ENCODE measurements at places on chromosomes 5 and 9.

DNA sequence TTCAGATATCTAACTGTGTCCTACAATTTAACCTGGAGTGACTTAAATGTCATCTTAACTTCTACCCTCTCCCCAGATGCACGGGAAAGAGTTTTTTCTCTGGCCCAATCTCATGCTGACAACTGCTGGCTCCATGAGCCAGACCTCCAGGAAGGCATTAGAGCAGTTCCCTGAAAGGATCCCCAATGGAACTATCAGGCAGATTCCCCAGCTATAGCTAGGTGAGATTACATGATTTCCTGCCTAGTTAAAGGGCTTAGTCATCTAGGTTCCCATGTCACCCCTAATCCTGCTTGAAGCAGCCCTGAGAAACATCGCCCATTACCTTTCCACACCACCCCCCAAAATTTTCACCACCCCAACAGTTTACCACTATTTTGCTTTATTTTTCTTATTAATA is 373.5 kb upstream of the TRPC7 start:
- DNase-seq, result no peak

GRCh38 chr9:108290839-108291585 is 564.8 kb downstream of the ACTL7B start:
- no peak for DNase-seq

DNA sequence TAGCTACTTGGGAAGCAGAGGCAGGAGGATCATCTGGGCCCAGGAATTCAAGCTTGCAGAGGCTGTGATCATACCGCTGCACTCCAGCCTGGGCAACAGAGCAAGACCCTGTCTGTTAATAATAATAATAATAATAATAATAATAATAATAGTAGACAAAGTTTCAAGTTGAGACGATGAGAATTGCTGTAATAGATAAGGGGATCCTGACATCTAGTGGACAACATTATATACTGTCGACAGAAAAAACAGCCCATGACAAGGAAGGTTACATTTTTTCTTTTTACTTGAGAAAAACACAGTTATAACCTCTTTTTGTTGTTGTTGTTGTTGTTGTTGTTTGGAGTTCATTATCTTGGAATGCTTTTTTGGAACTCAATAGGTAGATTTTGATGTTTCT is 35.3 kb downstream of the NDFIP1 start:
- DNase-seq, result peak; percentile 68

DNA sequence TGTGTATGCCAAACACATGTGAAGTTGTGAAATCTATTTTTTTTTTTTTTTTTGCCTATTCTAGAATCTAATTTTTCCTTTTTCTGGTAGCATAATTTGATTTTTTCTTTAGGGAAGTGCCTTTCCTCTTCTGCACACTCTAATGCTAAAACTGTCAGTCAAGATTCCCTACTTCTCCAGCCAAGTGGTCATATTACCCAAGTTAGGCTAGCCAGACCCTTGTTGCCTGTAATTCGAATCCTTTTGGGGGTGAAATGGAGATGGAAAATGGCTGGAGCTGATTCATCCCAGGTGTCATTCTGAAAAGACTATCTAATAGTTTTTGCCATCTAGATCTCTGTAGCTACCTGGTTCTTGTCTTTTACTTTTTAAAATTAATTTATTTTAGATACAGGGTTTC is 24.8 kb upstream of the UBAP1 start:
- no peak for DNase-seq

DNA sequence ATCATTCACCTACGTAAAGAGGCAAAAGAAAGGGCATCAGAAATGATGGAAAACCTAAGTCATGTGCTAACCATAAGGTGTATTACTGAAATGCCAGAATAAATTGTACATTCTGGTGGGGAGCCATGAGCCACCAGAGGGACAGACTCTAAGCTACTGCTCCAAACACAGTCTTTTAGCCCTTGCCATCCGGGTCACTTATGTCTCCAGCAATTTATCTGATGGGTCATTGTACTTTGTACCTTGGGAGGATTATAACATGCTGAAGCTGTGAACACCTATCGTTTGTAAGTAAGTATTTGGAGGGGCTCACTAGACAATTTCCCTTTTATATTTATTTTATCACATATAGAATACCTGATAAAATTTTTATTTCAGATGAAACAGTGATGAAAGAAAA is 495.1 kb downstream of the KIF4B start:
- DNase-seq, result no peak

DNA sequence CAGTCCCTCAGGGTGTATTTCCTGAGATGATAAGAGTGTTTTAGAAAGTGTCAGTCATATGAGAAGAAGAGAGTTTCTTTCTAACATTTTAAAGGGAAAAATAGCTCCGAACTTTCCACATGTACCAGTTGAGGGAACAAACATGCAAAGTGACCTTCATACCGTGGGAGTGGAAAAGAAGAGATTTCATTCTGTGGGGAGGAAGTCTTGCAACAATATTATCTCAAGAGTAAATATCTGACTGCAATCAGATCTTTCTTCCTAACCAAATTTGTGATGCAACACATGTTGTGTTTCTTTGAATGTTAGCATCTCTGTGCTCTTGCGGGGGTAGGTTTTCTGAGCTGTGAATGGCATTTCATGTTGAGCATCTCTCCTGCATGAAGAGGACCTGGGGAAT is 30.6 kb downstream of the ANKRD55 start:
- DNase-seq, result peak; percentile 75

DNA sequence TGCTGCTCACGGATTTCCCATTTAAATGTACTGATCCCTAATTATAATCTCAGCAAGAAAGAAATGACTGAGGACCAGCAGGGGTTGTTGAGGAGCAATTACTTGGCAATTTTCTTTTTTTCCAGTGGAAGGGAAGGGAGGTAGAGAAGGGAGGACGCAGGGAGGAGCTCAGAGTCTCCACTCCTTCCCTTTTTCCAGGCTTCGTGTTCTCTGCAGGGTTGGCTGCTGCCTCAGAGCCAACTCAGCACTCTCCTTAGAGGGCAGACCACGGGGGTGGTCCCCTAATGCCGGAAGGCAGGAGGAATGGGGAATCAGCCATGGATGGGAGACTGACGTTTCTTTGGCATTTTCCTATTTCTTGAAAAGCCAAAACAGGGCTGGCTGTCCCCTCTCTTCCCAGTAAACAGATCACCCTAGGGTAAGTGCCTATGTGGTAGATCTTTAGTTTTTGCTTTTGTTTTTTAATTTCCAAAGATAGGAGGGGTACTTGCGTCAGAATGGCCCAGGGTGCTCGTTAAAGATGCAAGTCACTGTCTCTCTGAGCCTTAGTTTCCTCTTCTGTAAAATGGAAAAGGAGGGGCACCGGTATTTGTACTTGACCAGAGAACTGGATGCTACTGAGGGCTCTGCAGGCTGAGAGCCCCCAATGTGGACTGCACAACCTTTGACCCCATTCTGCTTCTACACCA is 39.6 kb upstream of the LCP2 start:
- no peak for DNase-seq

DNA sequence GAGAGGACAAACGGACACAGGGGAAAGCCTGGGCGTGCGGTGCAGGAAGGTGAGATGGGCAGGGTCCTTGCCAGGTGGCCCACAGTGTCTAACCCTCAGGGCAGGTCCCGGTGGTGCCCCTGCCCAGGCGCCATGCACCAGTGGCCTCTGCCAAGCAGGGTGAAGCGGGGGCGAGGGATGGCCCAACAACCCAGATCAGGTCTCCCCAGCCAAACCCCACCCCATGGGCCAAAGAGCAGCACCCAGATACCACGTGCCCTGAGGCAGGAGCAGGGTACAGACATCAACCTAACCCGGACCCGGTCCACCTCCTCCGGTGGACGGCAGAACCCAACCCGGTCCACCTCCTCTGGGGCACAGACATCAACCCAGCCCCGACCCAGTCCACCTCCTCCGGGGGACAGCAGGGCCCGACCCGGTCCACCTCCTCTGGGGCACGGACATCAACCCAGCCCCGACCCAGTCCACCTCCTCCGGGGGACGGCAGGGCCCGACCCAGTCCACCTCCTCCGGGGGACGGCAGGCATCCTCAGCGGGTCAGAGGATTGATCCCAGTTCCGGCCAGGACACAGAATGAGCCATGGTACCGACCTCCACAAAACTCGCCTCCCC is 12.8 kb downstream of the SLC12A7 start:
- DNase-seq, result no peak

DNA sequence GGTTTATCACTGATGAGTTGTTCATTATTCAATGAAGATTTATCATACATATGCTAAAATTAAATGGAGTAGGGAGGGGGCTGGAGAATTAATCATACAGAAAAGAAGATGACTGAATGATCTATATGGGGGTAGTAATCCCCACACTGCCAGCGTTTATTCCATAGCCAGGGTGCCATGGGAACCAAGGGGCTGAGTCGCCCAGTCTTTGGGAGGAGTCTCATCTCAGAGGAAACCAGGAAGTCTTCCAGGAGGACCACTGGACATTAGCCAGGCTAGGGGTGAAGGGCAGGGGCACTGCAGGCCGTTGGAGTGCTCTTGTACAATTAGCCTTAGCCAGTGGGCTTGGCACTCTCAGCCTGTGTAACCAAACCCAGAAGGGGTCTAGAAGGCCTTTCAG is 226.5 kb downstream of the ARL15 start:
- no peak for DNase-seq

DNA sequence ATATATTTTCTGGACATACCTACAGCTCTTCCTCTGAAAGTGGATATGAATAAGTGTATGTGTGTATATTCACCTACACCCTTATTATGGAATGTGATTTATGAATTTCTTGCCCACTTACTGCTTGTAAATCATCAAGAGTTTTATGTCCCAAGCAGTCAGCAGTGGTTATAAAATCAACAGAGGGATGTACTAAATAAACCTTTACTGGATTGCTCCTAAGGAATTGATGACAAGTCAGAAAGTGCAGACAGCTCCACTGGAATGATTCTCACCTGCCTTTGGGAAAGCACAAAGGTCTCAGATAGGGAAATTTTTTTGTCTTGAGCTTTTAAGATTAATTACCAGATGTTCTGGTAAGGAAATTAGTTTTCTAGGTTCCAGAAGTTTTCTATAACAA is 9.3 kb downstream of the TMEM174 start:
- DNase-seq, result no peak

GRCh38 chr9:133089271-133089671 is 27.5 kb downstream of the CEL start:
- no peak for DNase-seq

DNA sequence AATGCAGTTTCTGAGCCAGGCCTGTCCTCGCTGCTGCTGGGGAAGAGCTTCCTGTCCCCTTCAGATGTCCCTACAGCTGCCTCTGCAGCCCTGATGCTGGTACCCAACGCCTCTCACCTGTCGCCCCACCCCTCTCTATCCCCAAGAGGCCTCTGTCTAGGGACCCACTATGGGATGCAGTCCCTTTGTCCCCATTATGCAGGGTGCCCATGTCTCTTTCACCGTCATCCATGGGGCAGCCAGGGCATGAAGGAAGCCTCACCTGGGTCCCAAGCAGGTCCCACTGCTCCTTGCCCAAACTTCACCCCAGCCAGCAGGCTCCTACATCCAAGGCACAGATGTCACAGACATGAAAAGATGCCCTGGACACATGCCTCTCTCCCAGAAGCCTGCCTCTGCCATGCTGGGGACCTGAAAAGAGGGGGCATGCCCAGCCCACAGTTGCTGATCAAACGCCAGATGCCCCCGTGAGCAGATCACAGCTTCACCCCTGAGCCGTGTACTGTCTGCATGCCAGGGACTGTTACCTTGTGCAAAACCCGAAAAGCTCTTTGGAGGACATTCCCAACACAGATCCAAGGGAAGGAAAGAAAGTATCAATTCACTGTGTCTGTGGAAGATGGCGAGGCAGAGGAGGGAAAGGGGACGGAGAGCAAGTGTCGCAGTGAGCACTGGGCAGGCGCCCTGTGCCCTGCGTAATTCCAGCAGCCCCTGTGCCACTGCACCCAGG is 81.0 kb downstream of the ADAMTS2 start:
- DNase-seq, result no peak

DNA sequence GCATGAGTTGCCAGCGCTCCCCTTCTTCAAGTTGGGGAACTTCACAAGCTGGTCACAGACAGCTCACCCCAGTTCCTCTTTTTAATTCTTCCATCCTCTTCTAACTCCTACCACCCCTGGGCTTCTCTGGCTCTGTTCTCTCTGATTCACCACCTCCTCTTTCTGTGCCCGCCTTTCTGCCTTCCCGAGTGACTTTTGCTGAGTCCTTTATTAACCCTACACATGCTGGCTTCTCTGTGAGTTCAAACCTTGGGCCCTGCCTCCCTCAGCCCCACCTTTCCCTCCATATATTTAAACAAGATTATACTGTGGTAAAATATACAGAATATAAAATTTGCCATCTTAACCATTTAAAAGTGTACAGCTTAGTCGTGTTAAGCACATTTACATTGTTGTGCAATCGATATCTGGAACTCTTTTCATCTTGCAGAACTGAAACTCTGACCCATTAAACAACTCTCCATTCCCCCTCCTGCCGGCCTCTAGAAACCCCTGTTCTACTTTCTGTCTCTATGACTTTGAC is 32.0 kb downstream of the SLC46A2 start:
- DNase-seq, result peak; percentile 85

DNA sequence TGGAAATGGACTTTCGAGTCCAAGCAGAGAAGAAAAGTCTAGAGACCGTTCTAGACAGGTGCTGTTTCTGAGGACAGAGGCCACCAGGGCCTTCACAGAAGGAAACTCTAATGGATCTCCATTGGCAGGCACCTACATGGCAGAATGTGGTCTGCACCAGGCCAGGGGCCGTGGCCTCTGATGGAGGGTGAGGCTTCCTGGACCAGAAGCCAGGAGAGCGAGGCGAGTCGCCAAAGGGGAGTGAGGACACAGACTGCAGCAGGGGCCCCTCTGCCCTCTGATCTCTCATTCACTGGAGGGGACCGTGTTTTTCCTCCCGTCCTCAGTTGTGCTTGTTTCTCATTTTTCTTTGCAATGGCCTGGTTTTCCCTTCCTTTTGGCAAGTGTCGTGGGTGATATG is 41.1 kb downstream of the ALG2 start:
- no peak for DNase-seq

- DNase-seq, result no peak
Observed at GRCh38 chr5:84184857-84185256, 199.8 kb downstream of the EDIL3 start.

DNA sequence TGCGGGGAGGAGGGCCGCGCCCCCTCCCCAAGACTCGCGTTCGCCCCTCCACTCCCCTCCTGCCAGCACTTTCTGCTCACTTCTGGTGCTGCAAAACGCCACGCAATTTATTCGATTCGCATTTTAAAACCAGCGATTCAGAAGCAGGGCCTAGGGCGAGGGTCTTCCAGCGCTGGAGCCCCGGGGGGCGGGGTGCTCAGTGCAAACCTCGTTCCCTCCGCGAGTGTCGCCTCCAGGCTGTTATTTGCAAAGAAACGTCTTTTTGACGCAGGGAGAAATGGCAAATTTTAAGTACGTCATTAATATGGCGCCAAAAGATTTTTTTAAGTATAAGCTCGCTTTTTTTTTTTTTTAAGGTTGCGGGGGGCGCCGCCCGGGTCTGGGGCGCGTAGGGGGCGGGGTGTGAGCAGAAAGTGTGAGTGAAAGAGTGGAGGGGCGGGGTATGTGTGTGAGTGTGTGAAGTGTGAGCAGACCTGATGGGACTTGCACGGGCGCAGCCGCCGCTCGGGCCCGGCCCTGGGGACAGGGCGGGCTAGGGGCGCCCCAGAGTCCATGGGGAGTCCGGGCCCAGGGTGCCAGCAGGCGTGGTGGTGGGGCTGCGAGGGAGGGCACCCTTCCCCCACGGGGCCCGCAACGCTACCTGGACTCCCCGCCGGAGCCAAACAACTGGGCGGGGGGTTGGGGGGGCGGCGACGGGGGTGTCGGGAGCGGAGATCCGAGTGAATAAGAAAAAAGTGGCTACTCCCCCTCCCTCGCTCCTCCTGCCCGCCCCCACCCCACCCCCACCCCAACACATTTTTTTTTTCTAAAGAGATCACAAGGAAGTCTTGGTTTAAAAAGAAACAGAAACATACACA is at the start of gene JADE2:
Gene JADE2 (plus strand): TSS at position 845 of the 857 bp plus-strand sequence. CDS start 10,188 bp downstream, outside the sequence.
- DNase-seq, result peak; percentile 58

- no peak for DNase-seq
Observed at GRCh38 chr5:132559383-132560060, 2.7 kb downstream of the RAD50 start.

Data from inflammatory macrophage treated with lipopolysaccharide for 1 hour (primary cell).